GM12865 (cell line): ENCODE measurements at places on chromosomes 12 and 14.

- DNase-seq: no peak
These were observed 145.3 kb downstream of the NTF3 start for GRCh38 chr12:5577211-5577612.

DNA sequence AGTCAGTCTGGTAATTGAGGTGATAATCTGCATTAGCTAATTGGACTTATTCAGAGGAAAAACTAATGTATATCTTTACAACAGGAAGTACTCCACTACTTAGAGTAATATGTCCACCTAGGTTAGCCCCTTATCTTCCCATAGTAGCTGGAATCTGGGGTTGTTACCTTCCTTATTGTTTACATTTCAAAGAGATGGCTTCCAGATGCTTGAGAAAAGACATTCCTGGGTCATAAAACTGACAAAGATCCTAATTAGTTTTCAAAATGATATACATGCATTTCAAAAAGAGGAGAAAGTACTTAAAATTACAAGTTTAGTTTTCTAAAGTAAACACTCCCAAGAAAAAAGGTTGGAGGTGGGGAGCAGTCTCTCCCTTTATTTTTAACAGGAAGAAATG, 78.1 kb downstream of the RPL10L start:
- DNase-seq: no peak

- DNase-seq: no peak
These were observed 18.4 kb downstream of the ZNF664 start for GRCh38 chr12:123991372-123991951.

DNA sequence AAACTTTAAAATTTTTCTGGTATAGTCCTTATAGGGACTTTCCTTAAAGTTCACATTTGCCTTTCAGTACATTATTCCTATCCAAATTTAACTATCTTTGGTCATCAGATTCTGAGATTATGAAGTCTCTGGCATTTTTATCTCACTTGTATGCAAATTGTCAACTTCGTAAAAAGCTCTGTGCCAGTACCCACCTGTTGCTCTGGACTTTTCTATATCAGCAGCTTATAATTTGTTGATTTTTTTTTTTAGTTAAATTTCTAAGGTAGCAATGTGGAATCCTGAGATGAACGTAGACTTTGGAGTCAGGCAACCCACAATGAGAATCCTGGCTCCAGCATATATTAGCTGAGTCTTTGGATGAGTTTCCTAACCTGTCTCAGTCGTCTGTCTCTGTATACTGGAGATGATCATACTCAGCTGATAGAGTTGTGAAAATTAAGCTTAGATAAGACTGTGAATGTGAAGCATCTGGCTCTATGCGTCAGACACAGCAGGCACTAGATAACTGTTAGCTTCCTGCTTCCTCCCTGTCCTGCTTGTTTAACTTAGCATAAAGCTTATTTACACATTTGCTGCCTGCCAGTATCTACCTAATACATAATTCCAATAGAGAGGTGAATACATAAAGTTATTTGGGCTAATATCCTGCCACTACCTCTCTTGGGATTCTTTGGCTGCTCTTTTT, 59.8 kb downstream of the MARK3 start:
- DNase-seq: no peak

GRCh38 chr12:81083906-81084513, 6.1 kb downstream of the ACSS3 start:
- no peak for DNase-seq

DNA sequence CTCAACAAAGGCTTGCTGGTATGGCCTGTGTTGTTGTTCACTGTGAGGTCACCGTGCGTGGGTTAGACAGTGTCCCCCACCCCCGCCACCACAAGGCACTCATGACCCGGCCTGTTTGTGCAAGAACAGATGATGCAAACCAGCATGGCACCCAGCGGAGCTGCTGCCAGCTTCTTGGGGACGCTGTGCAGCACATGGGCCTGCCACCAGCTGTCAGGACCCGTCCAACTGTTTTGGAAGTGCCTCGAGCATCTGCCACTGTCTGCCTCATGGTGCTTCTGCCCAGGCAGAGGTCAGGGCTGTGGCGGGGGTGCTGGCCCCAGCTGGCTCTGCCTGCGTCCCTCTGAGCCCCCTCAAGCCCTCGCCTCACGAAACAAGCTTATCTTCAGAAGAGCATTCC, 1.5 kb downstream of the ASB2 start:
- no peak for DNase-seq

GRCh38 chr12:104220931-104221330, 5.4 kb downstream of the TXNRD1 start:
- DNase-seq: no peak

DNA sequence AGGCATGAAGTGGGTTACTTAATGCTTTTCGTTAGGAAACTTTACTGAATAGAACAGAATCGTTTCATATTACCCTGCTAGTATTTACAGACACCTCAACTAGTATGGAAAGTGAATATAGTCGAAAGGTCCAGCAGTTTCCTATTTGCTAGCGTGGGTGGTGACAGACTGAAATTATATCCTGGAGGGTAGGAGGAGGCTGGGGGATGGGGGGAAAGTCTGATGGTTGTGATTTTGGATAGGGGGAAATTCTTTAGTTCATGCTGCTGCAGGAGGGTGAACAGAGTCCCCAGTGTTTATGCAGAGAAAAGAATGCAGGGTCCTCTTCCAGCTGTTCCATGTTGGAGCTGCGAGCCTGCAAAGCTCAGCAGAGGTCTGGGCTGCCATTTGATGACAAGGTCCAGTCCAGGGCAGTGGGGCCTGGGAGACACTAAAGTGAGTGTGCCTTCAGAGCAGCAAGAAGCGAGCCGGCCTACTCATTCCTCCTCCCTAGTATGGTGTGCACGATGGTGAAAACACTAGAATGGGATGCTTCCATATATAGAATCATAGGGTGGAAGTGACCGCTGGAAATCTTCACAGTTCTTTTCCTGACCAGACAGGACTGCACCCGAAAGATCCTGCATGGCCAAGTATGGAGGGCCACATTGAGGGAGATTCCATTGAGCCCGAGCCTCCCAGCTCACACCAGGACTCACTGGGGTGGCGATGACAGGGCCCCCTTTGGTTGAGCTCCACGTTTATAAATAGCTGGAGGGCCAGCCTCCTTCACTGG, 2.1 kb downstream of the SAMD4A start:
- no peak for DNase-seq

DNA sequence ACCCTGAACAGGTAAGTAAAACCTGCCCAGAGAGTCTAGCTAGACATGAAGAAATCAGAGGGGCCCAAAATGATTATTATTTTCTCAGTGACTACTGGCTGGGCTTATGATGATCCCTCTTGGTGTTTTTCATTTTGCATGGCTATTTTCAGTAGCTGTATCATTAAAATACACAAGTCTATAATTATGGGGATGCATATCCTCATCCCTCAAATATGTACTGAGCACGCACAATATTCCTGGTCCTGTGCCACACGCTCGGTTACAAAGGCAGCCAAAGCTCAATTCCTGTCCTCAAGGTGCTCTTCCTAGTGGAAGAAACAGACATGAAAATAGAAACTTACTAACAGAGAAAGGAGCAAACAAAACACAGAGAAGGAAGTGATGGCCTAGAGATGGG, 180.0 kb downstream of the DAD1 start:
- DNase-seq: no peak

DNA sequence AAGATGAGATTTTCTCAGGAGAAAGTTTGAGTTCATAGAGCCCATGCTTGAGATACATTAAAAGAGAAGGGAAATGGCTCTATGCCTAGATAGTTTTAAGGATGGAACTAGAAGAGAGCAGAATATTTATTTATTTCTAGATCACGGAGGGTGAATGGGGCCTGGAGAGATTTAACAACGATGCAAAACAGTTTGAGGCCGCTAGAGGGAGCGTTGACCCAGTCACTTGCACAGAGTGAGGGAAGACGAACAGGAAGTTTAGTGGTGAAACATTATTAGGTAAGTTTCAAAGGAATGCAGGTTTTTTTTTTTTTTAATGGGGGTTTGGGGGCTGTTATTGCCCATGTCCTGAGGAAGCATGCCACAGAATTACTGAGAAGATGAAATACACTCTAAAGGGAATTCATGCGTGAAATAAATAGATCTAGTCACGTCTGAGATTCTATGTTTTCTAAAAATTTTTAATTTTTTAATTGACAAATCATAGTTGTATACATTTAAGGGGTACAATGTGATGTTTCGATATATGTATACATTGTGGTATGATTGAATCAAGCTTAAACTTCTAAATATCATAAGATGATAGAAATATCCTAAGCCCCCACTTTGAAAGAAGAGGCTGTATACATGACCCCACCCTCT, 14.8 kb upstream of the PPP1R1A start:
- peak; percentile 81 for DNase-seq
